ENCODE measurements at places on chromosomes 7 and 10. TPM values are rescaled to one million over a fixed set of nuclear protein-coding genes. Genes with fewer than 3 reads are reported as not detected.

DNA sequence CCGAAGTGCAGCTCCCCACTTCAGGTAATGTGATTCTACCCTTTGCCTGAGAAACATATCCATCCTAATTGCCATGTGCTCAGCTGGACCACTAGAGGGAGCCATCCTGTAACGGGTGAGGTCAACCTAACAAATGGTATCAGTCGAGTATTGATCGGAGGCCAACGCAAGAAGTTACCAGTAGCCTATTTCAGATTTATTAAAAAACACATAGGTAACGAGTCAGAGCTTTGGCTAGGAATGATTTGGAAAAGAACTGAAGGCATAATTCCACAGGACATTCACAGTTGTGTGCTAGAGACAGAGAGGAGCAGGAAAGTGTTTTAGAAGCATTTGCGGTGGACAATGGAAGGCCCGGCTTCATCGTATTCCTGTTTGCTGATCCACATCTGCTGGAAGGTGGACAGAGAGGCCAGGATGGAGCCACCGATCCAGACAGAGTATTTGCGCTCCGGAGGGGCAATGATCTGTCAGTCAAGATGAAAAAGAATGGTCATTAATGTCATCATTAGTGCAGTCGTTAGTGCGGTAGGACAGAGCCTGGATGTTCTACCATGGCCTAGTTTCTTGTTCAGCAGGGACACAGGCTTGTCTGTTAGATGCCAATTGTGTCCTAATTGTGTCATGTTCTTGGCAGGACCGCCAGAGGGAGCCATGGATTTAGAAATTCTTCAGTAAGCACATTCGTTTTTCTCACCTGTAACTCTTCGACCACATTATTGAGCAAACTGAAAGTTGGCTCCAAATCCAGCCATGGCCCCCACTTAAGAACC, 17.5 kb downstream of the ACTA2 start:
- H3K4me1 ChIP-seq, result peaks cover 26% of the 10 kb centered on the region
- no peak overlapping the region for H3K4me3 ChIP-seq
- peak; percentile 85 for DNase-seq
- H3K27me3 ChIP-seq, result no peaks in the 10 kb centered on the region

- DNase-seq, result no peak
- H3K4me3 ChIP-seq, result no peak overlapping the region
- no peak overlapping the region for H3K27ac ChIP-seq
- H3K4me1 ChIP-seq, result no peaks in the 10 kb centered on the region
- H3K27me3 ChIP-seq, result no peaks in the 10 kb centered on the region
- no peaks in the 10 kb centered on the region for H3K36me3 ChIP-seq
Observed at GRCh38 chr10:28077889-28078288, 79.0 kb upstream of the ODAD2 start.

The ZNF25 gene
- total RNA-seq, result 10.1 TPM

The C10orf53 gene
- not detected for total RNA-seq

- peak; percentile 78 for DNase-seq
- no peak overlapping the region for H3K4me3 ChIP-seq
- no peaks in the 10 kb centered on the region for H3K4me1 ChIP-seq
- H3K36me3 ChIP-seq, result no peaks in the 10 kb centered on the region
Observed at GRCh38 chr10:131885391-131886165, 15.2 kb upstream of the PPP2R2D start.

The SUN3 gene
- total RNA-seq, result not detected

DNA sequence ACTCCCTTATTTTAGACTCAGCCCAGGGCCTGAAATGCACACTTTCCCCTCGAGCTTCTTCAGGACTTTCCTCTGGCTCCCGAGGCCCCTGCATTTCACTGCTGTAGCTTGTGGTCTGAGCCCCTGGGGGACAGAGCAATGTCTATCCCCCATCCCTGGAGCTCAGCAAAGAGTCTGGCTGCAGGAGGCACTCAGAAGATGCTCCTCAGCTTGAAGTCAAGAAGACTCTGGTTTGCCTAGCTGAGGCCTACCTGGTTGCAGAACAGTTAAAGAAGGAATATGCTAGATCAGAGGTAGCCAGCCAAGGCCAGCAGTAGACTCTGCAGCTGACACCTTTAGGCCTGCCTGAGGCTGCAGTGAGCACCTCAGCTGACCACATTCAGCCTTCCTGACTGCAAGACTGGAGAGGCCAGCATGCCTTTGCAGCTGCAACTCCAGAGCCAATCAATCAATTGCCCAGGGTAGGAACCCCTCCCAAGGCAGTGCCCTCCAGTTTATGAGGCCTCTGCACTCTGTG, 36.9 kb upstream of the IKZF1 start:
- no peak overlapping the region for H3K4me3 ChIP-seq
- no peak overlapping the region for H3K27ac ChIP-seq
- H3K4me1 ChIP-seq, result no peaks in the 10 kb centered on the region
- no peaks in the 10 kb centered on the region for H3K36me3 ChIP-seq
- H3K27me3 ChIP-seq, result no peaks in the 10 kb centered on the region

- DNase-seq, result no peak
- no peak overlapping the region for H3K27ac ChIP-seq
- H3K27me3 ChIP-seq, result no peaks in the 10 kb centered on the region
- H3K4me3 ChIP-seq, result no peak overlapping the region
Observed at GRCh38 chr10:6713120-6713519, 133.0 kb upstream of the PRKCQ start.

The THSD7A gene
- total RNA-seq, result 5.9 TPM

GRCh38 chr7:127908430-127909258, 122.6 kb downstream of the LRRC4 start:
- peaks cover 16% of the 10 kb centered on the region for H3K4me1 ChIP-seq
- no peak overlapping the region for H3K4me3 ChIP-seq
- H3K36me3 ChIP-seq, result no peaks in the 10 kb centered on the region
- no peaks in the 10 kb centered on the region for H3K27me3 ChIP-seq
- no peak overlapping the region for H3K27ac ChIP-seq

The DNTT gene
- total RNA-seq, result not detected

- H3K36me3 ChIP-seq, result peaks cover 9% of the 10 kb centered on the region
- peak overlapping the region; percentile 99 for H3K27ac ChIP-seq
- no peak overlapping the region for H3K4me3 ChIP-seq
- DNase-seq, result peak; percentile 75
- H3K4me1 ChIP-seq, result peaks cover 10% of the 10 kb centered on the region
Observed at GRCh38 chr7:91263384-91264045, 718 bp upstream of the FZD1 start.

DNA sequence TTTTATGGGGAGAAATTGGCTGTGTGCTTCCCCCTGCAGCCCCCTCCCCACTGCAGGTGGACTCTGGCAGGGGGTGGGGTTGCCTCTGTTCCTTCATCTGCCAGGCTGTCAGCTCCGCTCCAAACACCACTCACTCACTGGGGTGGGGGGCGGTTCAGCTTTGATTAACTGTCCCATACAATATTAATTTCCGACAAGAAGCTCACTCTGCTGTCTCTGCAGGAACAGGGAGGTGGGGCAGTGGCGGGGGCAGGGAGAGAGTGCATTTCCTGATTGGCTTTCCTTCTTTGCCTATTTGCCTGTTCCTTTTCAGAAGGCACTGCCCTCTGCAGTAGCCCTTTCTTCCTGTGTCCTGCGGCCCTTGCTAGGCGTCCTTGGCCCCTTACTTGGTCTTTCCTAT, 500.8 kb downstream of the PLXNA4 start:
- no peaks in the 10 kb centered on the region for H3K27me3 ChIP-seq
- H3K27ac ChIP-seq, result no peak overlapping the region
- no peaks in the 10 kb centered on the region for H3K36me3 ChIP-seq
- DNase-seq, result no peak
- H3K4me1 ChIP-seq, result peaks cover 5% of the 10 kb centered on the region

The RET gene
- 2.1 TPM for total RNA-seq

- no peak overlapping the region for H3K27ac ChIP-seq
- no peaks in the 10 kb centered on the region for H3K36me3 ChIP-seq
- no peaks in the 10 kb centered on the region for H3K4me1 ChIP-seq
- H3K4me3 ChIP-seq, result no peak overlapping the region
Observed at GRCh38 chr10:72637398-72637857, 11.5 kb upstream of the MICU1 start.

The MKI67 gene
- 1.1 TPM for total RNA-seq

The UCN3 gene
- total RNA-seq, result not detected

DNA sequence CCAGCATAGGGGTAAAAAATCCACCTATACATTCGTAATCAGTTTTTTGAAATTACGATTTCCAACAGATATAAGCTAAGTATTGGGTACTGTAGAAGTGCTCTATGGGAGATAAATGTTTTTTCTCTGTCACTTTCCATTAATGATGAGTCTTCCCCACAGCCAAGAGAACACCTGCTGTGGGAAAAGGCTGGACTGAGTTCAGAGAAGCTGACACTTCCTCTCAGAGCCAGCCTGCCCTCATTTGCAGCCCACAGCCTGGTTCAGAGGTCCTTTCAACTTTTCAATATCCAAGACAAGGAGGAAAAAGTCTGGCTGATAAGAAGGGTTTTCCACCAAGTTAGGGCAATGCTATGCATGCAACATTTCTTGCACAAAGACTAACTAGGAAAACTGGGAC, 64.5 kb upstream of the DNAJB12 start:
- no peak overlapping the region for H3K4me3 ChIP-seq
- H3K36me3 ChIP-seq, result peaks cover 11% of the 10 kb centered on the region
- no peak overlapping the region for H3K27ac ChIP-seq
- H3K27me3 ChIP-seq, result no peaks in the 10 kb centered on the region

The HOXA1 gene
- total RNA-seq, result 0.67 TPM

The SHLD2 gene
- total RNA-seq, result 64.8 TPM

The SVOPL gene
- 0.10 TPM for total RNA-seq

DNA sequence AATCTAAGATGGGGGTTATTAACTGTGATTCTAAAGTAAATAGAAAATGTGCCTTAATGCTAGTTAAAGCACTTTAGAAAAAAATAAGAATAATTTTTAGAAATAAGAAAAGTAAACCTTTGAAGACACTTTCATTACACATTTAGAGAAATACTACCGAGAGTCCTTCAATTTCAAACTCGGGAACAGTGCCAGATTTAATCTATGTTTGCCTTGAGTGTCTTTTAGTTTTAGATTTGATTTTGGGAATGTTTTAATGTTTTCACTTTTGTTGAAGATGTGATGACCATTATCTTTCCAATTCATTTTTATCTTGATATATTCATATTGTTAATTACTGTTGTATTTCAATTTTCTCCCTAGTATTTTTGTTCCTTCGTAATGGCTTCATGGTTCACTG, 592.7 kb upstream of the MGMT start:
- H3K4me3 ChIP-seq, result no peak overlapping the region
- H3K27ac ChIP-seq, result no peak overlapping the region
- DNase-seq, result no peak
- H3K27me3 ChIP-seq, result no peaks in the 10 kb centered on the region
- H3K36me3 ChIP-seq, result no peaks in the 10 kb centered on the region
- no peaks in the 10 kb centered on the region for H3K4me1 ChIP-seq

DNA sequence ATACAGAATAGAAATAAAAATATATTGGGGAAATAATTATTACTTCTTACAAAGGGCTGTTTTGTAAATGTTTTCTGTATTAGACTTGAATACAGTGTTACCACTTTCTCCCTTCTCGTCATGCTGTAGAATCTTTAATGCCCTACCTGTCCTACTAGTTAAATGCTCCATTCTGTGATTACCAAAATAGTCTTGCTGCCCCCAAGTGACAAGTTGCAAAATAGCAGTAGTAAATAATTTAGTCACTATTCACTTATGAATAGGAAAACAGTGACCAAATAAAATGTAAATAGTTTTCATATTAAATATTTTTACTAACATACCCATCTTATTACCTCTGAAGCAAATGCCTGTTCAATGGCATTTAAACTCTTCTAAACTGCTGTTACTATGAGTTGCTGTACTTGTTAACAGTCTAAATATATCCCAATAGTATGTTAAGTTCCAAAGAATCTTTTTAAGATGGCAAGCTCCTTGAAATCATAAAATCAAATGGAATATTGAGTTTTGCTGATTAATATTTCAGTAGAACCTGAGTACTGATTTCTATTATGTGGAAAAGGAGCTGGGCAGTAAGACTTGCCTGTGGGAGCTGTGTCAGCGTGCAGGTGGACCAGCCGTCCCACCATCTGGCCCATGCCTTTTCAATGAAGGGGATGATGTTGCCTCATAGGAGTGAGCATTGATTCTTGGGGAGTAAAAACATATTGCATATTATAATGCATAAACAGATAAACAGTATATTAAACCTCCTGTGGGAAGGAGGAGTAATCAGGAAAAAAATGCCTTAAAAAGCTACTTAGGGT, 18.1 kb upstream of the OIT3 start:
- no peak for DNase-seq
- H3K4me3 ChIP-seq, result no peak overlapping the region
- no peak overlapping the region for H3K27ac ChIP-seq
- no peaks in the 10 kb centered on the region for H3K36me3 ChIP-seq

- no peak for DNase-seq
- peaks cover 14% of the 10 kb centered on the region for H3K4me1 ChIP-seq
- H3K27me3 ChIP-seq, result no peaks in the 10 kb centered on the region
- no peak overlapping the region for H3K4me3 ChIP-seq
Observed at GRCh38 chr7:18548534-18548933, 53.0 kb downstream of the HDAC9 start.

The PRSS37 gene
- total RNA-seq, result not detected

The HTR7 gene
- not detected for total RNA-seq

DNA sequence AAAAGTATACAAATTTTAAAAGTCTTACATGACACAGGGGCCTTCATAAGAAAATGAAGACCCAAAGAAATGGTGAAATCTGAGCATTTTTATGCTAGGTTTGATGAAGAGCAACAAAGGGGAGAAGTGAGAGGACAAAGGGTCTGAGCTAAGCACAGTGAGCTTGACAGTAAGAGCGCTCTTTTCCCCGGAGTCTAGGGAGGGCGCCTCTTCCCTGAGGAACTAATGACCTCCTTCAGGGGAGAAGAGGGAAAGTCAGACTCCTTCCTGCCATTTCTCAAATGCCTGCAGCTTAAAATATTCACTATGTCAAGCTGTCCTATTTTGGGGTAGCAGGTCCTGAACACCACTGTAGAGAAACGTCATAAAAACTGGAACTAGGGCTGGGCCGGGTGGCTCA, 18.1 kb upstream of the PAXIP1 start:
- no peaks in the 10 kb centered on the region for H3K4me1 ChIP-seq
- no peaks in the 10 kb centered on the region for H3K36me3 ChIP-seq
- no peak overlapping the region for H3K27ac ChIP-seq
- no peak overlapping the region for H3K4me3 ChIP-seq

DNA sequence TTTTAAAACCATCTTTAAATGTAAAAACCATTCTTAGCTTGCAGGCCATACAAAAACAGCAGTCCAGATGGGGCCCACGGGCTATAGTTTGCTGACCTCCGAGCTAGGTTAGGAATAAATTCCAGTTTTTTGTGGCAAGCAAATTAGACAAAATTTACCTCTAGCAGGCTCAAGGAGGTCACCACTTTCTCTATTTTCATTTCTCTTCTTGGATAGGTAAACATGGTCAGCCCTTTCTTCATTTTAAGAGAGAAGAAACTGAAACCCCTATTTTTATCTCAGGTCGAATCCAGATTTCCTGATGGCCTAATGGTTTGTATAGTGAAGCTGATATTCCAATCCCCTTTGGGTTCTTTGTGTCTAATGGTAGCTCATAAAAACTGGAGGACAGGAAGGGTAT, 10.7 kb downstream of the IKZF5 start:
- H3K27ac ChIP-seq, result no peak overlapping the region
- no peak for DNase-seq
- no peaks in the 10 kb centered on the region for H3K27me3 ChIP-seq
- peaks cover 5% of the 10 kb centered on the region for H3K4me1 ChIP-seq
- peaks cover 20% of the 10 kb centered on the region for H3K36me3 ChIP-seq
- H3K4me3 ChIP-seq, result no peak overlapping the region

- no peak overlapping the region for H3K4me3 ChIP-seq
- no peaks in the 10 kb centered on the region for H3K27me3 ChIP-seq
Observed at GRCh38 chr7:157470017-157470322, 133.2 kb downstream of the DNAJB6 start.

Measured in thyroid gland (tissue), 4 donors.